ENCODE measurements at places on chromosomes 11 and 22. TPM values are rescaled to one million over a fixed set of nuclear protein-coding genes. Genes with fewer than 3 reads are reported as not detected.

Gene LMO1
- total RNA-seq, result not detected

Gene OR4C12
- total RNA-seq, result not detected

Gene ROBO4
- 6.7 TPM for total RNA-seq

Gene LTO1
- total RNA-seq, result 75.9 TPM

GRCh38 chr22:37036655-37037377 is 14.7 kb upstream of the KCTD17 start:
- H3K27ac ChIP-seq, result no peak overlapping the region
- no peaks in the 10 kb centered on the region for H3K36me3 ChIP-seq
- no peak for DNase-seq
- H3K27me3 ChIP-seq, result peaks cover 7% of the 10 kb centered on the region

DNA sequence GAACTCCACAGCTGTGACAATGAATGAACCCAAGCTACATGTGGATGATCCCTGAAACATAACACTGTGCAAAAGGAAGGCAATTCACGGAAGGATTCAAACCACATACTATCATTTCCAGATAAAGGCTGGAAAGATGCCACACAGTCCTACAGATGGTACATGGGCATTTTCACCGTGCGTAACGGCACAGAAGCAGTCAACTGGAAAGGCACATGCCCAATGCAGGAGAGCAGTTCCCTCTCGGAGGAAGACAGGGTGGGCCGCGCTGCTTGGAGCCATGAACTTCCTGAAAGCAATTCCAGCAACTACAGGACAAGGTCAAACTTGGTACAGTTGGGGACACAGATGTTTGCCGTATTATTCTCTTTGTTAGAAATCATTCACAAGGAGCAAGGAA is 103.7 kb downstream of the SHANK2 start:
- H3K4me1 ChIP-seq, result no peaks in the 10 kb centered on the region
- no peaks in the 10 kb centered on the region for H3K27me3 ChIP-seq
- H3K27ac ChIP-seq, result no peak overlapping the region
- DNase-seq, result no peak
- H3K4me3 ChIP-seq, result no peak overlapping the region

DNA sequence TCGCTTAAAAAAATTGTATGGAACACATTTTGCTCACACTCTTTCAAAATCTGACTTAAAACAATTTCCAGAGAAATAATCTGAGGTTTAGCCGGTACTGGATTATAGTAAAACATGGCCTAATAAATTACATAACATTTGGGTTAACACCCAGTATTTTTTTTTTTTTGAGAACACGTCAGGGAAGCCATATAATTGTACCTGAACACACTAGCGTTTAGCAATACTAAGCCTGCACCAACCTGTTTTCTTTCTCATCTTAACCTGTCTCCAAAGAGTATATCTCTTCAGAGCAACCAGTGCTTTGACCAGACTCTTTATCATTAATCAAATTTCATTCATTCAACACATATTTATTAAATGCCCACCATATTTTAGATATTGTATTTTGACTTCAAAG is 2.0 kb upstream of the POGLUT3 start:
- no peak for DNase-seq
- no peaks in the 10 kb centered on the region for H3K36me3 ChIP-seq
- no peaks in the 10 kb centered on the region for H3K27me3 ChIP-seq
- H3K4me3 ChIP-seq, result no peak overlapping the region
- no peak overlapping the region for H3K27ac ChIP-seq
- H3K4me1 ChIP-seq, result no peaks in the 10 kb centered on the region

GRCh38 chr22:49717322-49717919 is 110.3 kb downstream of the BRD1 start:
- H3K4me1 ChIP-seq, result no peaks in the 10 kb centered on the region
- peaks cover 16% of the 10 kb centered on the region for H3K27me3 ChIP-seq
- no peak overlapping the region for H3K4me3 ChIP-seq
- H3K27ac ChIP-seq, result no peak overlapping the region
- H3K36me3 ChIP-seq, result no peaks in the 10 kb centered on the region
- DNase-seq, result no peak

- no peak overlapping the region for H3K4me3 ChIP-seq
- DNase-seq, result no peak
- H3K27me3 ChIP-seq, result no peaks in the 10 kb centered on the region
- H3K36me3 ChIP-seq, result peaks cover 25% of the 10 kb centered on the region
Observed at GRCh38 chr11:107549253-107549953, 16.1 kb downstream of the ALKBH8 start.

DNA sequence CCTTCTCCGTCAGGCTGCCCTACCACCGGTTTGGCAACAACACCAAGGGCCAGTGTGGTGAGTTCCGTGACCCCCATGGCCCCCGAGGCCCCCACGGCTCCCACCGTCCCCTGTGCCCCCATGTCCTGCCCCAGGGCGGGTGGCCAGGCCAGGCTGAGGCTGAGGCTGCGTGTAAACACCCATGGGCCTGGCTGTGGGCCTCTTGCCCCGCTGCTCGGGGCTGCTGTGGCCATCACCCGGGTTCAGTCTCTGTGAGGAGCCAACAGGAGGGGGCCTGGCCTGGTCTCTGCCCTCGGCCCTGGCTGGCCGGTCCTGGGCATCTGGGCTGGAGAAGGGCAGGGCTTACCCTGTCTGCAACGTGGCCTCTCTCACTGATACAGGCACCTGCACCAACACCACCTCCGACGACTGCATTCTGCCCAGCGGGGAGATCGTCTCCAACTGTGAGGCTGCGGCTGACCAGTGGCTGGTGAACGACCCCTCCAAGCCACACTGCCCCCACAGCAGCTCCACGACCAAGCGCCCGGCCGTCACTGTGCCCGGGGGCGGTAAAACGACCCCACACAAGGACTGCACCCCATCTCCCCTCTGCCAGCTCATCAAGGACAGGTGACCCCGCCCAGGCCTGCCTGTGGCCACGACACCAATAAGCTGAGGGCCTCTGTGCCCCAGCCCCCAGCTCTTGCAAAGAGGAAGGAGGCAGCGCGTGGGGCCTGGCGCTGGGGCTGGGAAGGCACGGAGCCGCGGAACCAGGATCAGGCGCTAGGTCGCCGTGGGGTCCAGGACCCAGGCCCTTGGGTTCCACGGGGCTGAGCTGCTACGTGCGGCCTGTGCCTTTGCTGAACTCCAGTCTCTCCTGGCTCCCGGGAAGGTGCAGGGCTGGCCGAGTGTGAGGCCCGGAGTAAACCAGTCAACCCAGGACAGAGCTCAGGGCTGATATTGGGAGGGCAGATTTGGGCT is 29.0 kb downstream of the MUC2 start:
- no peak for DNase-seq
- H3K4me3 ChIP-seq, result no peak overlapping the region
- no peaks in the 10 kb centered on the region for H3K36me3 ChIP-seq
- no peaks in the 10 kb centered on the region for H3K4me1 ChIP-seq
- no peak overlapping the region for H3K27ac ChIP-seq

Measured in transverse colon (tissue), 4 donors.